HT1080 (cell line): ENCODE measurements at places on chromosomes 13 and 19. TPM values are rescaled to one million over a fixed set of nuclear protein-coding genes. Genes with fewer than 3 reads are reported as not detected.

The PDX1 gene
- total RNA-seq: not detected in 2 replicates

DNA sequence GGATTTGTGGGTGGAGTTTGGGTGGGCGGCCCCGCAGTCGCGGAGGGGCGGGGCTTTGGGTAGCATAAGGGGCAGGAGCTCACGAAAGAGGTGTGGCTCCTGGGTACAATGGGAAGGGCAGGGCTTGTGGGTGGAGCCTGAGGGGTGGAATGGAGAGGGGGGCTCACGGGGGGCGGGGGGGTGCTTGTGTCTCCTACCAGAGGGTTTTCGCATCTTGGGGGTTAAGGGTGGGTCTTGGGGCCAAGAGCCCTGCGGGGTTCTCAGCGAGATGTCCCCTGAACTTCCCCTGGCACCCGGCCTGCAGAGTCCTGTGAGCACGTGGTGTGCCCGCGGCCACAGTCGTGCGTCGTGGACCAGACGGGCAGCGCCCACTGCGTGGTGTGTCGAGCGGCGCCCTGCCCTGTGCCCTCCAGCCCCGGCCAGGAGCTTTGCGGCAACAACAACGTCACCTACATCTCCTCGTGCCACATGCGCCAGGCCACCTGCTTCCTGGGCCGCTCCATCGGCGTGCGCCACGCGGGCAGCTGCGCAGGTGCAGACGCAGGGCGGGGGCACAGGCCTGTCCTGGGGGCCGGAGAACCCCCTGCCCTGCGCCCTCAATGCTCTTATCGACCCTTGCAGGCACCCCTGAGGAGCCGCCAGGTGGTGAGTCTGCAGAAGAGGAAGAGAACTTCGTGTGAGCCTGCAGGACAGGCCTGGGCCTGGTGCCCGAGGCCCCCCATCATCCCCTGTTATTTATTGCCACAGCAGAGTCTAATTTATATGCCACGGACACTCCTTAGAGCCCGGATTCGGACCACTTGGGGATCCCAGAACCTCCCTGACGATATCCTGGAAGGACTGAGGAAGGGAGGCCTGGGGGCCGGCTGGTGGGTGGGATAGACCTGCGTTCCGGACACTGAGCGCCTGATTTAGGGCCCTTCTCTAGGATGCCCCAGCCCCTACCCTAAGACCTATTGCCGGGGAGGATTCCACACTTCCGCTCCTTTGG is 5.1 kb downstream of the FSTL3 start:
- DNase-seq: no peak

GRCh38 chr13:66314911-66315310 is 915.2 kb downstream of the PCDH9 start:
- DNase-seq: no peak

GRCh38 chr13:76048675-76049375 is 412.7 kb downstream of the LMO7 start:
- no peak for DNase-seq

DNA sequence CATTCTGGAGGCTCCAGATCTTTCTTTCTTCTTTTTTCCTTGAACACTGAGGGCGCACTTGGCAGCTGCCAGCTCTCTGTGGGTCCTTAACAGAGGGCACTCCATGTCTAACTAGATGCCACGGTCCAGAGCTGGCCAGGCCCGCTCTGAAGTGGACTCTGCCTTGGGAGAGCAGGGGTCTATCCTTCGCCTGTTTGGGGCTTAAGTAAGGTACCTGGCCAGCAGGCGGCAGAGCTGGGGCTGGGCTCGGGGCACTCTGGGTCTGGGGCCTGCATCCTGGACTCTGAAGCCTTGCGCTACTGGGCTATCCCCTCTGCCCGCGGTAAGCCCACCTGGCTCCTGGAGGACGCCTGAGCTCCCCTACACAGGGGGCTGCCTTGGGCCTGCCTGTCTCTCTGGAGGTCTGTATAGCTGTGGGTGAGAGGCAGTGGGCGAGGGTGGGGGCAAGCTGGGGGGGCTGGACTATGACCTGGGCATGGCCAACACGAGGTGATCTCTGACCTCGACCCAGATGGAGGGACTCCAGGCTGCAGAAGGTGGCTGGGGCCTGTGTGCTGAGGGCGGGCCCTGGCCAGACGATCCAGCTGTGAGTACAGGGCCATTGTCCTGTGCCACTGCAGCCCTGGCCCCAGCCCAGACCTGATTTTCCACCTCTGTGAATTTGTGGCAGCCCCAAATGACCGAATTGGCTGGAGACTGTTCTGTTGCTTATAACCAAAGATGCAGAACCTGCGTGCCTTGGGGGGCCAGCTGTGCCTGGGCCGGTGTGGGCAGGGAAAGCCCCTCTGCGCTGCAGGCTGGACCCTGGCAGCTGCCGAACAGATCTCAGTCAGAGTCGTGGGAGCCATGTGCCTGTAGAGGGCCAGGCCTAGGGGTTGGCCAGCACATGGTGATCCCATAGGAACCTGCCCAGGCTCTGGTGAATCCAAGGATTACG is 26.5 kb downstream of the CEBPG start:
- no peak for DNase-seq

- DNase-seq: no peak
Observed at GRCh38 chr13:24209138-24209537, 48.6 kb downstream of the SPATA13 start.

GRCh38 chr13:21035498-21035897 is 25.9 kb downstream of the LATS2 start:
- DNase-seq: no peak

GRCh38 chr13:106859533-106859904 is 291.6 kb upstream of the ARGLU1 start:
- DNase-seq: no peak

- DNase-seq: no peak
Observed at GRCh38 chr13:51245583-51245982, 23.4 kb downstream of the FAM124A start.

- DNase-seq: peak; percentile 26
Observed at GRCh38 chr13:36706755-36707154, 32.9 kb downstream of the SERTM1 start.

The SLC35E1 gene
- total RNA-seq: 31.0 and 35.9 TPM in 2 replicates

- DNase-seq: no peak
Observed at GRCh38 chr19:46361915-46362314, 15.0 kb downstream of the PPP5C start.

DNA sequence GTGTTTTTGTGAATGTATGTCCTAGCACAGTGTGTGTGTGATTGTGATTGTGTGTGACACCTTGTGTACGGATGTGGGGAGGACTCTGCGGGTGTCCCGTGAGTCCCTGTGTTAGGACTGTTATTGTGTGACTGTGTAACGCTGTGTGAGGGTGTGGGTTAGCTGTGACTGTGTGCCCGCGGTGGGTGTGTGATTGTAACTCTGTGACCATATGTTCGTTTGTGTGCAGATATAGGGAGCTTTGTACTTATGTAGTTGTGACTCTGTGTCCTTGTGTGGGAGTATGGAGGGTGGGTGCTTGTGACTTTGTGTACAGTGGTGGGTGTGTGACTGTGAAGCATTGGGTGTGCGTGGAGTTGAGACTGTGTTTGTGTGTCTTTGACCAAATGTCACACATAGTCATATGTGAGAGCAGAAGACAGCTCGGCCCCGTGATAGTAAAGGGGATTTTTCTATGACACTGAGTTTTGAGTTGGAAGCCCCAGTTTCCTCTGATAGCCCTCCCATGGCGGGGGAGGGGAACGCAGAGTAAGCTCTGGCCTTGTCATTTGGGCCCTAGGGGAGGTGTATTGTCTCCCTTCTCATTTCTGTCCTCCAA is 949 bp upstream of the ZNF260 start:
- no peak for DNase-seq

The ZNF865 gene
- total RNA-seq: 2.2 and 3.8 TPM in 2 replicates

DNA sequence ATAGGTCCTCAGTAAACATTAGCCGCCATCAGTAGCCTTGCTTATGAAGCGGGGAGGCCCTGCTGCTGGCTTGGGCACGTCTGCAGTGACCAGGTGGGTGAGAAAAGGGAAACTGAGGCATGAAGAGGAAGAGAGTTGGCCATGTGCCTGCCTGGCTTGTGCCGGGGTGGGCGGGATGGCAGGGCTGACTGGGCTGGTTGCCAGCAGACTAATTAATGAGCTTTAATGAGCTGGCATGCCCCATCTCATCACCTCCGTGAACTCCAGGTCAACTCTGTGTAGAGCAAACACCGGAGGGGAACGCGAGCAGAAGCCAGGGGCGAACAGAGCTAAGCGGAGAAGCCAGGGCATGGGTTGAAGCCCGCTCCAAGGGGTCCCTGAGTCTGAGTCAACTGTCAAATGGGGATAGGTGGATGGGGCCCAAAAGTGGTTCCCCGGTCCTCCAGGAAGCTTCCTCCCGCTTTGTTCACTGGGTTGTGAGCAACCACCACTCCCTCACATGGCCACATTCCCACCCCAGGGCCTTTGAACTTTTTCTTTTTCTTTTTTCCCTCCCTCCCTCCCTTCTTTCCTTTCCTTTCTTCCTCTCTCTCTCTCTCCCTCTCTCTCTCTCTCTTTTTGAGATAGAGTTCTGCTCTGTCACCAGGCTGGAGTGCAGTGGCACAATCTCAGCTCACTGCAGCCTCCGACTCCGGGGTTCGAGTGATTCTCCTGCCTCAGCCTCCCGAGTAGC is 8.7 kb downstream of the NR2F6 start:
- DNase-seq: no peak

GRCh38 chr19:2014731-2015607 is 545 bp downstream of the BTBD2 start:
- no peak for DNase-seq

GRCh38 chr19:38648769-38649304 is 1.4 kb downstream of the ACTN4 start:
- DNase-seq: no peak

- DNase-seq: peak; percentile 35
Observed at GRCh38 chr13:40585911-40586471, 80.5 kb downstream of the FOXO1 start.

The ZNF790 gene
- total RNA-seq: 0.59 and 1.1 TPM in 2 replicates

DNA sequence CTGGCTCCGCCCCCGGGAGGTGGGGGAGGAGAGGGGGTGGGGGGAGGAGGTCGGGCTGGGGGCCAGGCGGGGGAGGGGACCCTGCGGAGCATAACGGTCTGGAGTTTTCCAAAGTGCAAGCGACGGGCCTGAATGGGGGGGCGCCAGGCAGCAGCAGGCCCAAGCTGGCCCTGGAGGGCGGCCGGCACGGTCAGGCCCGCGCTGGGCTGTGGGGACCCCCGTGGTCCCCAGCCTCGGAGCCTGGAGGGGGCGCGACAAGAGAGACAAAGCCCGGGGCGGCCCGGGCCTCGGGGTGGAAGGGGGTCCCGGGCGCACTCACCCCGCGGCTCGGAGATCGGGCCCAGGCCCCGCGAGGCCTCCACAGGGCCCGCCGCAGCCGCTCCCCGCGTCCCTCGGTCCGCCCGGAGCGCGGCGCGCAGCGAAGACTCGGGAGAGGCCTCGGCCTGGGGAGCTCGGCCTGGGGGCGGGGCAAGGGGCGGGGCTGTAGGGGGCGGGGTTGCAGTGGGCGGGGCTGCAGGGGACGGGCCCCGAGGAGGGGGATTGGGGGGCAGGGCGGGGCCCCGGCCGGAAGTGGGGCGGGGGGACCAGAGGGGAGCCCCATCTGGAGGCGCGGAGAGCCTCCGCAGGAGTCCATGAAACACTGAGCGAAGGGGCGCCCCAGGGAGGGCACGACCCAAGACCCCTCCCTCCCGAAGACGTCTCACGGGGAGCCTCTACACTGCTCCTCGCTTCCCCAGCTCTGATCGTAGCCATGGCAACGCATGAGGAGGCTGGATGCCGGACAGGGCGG is 47.6 kb downstream of the PTPRS start:
- DNase-seq: no peak

DNA sequence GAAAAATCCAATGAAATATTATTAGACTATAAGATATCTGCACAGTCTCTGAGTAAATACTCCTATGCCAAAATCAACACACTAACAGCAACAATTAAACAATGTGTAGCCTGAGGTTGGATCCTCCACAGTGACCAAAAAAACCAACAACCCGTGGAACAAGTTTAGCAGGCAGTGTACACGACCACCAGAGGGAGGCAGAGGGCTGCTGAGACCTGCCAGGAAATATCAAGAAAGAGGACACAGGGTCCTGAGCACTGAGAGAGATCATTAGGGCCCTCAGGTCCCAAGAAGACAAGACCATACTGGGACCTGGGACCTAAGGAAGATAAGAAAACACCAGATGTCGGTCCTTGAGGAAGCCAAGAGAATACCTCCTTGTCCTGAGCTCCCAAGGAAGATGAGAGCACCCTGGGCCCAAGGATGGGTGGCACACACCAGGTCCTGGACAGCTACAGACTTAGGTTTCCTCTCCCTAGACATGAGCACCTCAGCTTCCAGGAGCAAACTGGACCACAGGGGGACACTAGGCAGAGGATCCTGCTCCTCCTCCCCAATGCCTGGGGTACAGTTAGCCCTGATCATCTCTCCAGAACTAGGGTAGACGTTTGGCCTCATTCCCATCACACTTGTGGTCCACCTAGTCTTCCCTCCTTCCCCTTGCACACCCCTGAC is 822 bp upstream of the ZNF274 start:
- DNase-seq: peak; percentile 57

GRCh38 chr13:107974409-107974808 is 240.9 kb downstream of the LIG4 start:
- DNase-seq: no peak

DNA sequence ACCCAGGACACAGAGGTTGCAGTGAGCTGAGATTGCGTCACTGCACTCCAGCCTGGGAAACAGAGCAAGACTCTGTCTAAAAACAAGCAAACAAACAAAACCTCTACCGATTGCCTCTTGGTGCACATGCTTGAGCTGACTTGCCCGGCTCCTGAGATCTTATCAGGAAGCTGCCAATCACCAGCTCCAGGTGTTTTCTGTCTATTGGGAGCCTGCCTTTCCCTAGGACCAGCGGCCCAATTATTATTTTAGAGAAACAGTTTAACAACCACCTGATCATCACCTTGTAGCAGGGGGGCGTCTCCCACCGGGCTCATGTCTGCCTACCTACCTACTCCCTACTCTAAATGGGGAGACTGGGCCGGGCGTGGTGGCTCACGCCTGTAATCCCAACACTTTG is 10.8 kb downstream of the CLEC4M start:
- no peak for DNase-seq

The CALR3 gene
- total RNA-seq: not detected in 2 replicates

- no peak for DNase-seq
Observed at GRCh38 chr13:101489643-101490405, 37.3 kb downstream of the ITGBL1 start.

DNA sequence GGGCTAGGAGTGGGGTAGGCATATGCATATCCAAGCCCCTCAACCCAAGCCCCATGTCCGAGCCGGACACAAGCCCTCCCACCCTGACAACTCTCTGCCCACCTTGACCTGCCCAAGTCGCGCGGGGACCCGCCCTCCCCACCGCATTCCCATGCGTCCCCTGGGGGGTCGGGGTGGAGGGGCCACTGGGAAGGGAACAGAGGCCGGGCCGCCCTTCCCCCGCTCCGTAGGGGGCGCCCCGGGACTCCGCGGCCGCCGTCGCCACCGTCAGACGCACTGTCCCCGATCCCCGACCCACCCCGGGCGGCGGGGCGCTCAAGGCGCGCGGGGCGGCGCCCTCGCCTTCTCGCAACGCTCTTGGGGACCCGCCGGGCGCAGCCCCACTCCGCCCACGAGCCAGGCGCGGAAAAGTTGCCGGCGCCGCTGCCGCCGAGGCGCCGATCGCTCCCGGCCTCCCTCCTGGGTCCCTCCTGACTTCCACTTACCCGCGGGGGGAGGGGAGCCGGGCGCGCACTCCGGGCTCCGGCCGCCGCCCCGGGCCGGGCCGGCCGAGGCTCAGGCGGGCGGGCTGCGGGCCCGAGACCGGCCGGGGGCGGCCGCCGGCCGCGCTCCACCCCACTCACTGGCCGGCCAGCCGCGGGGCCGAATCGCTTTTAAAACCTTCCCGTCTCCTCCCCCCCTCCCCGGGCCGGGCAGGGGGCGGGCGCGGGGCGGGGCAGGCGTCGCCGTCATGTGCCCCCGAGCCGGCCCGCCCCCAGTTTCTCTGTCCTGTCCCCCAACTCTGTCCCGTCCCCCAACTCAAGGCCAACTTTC is 34.4 kb upstream of the NANOS3 start:
- peak; percentile 66 for DNase-seq
